ENCODE measurements at places on chromosomes 16 and 17.

DNA sequence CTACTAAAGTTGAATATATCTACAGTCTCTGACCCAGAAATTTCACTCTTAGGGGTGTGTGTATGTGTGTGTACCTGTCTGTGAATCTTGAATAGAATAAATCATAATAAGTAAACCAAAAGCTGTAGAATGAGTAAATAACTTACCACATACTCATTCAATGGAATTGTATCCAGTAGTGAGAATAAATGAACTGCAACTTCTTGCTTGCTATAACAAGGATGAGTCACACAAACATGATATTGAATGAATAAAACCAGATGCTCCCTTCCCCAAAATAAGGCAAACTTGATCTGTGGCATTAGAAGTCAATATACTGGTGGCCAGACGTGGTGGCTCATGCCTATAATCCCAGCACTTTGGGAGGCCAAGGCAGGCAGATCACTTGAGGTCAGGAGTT, 259.8 kb upstream of the MON1B start:
- no peak for DNase-seq

- DNase-seq: no peak
Measured at GRCh38 chr17:39225308-39225958, at the start of gene STAC2. STAC2 (minus strand) TSS chr17:39225945; CDS start chr17:39225502, 443 bp downstream.

GRCh38 chr17:58913971-58914769, 158.5 kb downstream of the PPM1E start:
- no peak for DNase-seq

GRCh38 chr17:8710813-8711212, 33.8 kb downstream of the CCDC42 start:
- no peak for DNase-seq

DNA sequence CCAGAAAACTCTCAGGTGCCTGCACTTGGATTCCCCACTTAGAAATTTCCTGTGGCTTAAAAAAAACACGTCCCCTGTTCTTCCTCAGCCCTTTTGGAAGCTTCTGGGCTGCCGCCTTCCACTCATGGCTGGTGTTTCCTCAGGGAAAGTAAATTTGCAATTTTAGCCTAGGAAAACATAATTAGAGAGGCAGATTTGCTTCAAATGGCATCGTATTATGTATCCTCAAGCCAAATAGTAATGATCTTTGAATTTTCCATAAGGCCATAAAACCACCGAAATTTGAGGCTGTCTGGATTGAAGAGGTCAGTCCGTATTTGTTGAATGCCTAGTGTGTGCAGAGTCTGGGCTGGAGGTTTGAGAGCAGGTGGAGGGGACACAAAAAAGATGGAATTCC, 17.7 kb downstream of the MGAT5B start:
- no peak for DNase-seq

DNA sequence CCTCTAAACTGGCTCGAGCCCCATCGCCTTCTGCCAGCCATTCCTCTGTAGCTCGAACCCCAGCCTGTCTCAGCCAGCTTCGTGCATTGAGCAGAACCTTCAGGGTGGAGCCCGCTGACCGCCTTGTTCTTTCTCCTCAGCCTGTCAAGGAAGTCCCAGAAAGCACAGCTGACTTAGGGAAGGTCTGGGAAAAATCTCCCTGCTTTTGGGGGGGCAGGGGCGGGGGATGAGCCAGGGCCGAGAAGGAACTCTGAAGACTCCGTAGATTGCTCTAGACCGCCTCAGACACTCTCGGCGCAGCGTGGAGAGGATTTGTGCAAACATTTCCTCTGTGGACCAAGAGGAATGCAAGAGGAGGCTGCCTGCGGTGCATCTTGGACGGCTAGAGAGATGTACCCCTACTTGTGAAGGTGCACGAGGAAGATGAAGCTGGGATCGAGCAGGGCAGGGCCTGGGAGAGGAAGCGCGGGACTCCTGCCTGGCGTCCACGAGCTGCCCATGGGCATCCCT, at the start of gene GLP2R:
Gene GLP2R, plus strand, starts transcription at position 284 of the 510 bp plus-strand sequence. Its CDS starts 140 bp downstream, at position 424.
- no peak for DNase-seq

GRCh38 chr17:27206447-27206846, 87.5 kb upstream of the WSB1 start:
- DNase-seq: no peak

DNA sequence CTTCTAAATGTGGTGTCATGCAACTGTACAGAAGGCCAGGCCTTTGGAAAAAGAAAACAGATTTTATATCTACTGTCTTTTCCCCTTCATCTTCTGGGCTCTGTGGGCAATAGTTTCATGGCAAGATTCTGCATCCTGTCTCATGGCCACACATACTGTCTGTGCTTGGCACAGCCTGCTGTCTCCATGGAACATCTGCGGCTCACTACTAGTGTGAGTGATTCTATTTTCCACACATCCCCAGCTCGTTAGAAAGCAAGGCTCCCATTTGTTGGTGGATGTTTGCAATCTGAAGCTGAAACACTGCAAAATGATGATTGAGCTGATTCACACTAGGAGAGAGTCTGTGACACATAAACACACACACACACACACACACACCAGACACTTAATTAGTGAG, 32.4 kb downstream of the CACNG3 start:
- no peak for DNase-seq

DNA sequence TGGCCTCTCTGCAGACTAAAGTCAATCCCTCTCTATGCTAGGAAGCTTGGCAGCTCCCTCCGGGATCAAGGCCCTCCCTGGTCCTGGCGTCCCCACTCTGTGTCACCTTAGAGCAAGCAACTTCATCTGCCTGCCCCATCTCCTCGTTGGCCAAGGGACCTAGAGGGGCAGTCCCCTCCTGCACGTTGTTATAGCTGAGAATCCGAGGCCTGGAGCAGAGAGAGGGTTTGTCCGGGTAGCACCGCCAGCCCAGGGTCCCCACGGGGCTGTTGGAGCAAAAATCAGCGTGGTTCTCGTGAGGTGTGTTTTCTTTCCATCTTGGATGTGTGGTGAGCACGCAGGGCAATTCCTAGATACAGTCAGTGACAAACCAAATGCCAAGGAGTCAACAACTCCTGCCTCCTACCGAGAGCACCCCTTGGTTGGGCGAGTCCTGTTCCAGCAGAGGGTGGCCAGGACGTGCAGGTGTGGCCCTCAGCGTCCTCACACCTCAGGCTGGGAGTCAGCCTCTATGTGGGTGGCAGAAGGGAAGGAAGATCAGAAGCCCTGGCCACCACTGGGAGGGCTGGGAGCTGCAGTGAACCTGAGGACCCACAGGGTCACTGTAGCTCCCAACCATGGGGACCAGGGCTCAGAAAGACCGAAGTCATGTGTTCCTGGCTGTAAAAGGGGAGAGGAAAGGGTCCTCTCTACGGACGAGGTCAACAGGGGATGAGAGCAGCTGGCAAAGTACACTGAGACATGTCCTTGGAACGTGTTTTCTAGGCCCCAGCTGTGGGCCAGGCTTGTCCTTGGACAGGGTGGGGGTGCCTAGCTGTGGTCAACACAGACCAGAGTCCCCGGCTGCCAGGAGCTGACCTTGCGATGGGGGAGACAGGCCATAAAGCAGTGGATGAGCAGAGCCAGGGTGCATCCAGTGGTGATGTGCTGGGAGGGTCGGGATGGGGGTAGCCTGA, 85.6 kb upstream of the CIBAR2 start:
- no peak for DNase-seq

- DNase-seq: no peak
Measured at GRCh38 chr17:39244016-39244599, 18.4 kb upstream of the STAC2 start.

DNA sequence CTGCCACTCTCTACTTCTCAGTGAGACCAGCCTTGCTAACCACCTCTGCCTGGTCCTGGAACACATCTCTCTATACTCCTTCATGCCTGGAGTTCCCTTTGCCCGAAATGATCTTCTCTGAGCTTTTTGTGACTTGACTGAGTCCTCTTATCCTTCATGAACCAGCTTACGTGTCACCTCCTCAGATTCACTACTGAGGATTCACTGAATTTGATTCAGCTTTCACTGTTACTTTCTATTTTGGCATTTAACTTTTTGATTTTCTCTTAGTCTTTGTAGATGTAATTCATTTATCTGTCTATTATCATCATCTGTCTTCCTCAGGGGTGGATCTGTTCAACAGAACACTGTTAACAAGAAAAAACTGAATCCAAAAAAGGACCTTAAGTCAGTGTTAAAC, 95.6 kb downstream of the RPGRIP1L start:
- DNase-seq: no peak

DNA sequence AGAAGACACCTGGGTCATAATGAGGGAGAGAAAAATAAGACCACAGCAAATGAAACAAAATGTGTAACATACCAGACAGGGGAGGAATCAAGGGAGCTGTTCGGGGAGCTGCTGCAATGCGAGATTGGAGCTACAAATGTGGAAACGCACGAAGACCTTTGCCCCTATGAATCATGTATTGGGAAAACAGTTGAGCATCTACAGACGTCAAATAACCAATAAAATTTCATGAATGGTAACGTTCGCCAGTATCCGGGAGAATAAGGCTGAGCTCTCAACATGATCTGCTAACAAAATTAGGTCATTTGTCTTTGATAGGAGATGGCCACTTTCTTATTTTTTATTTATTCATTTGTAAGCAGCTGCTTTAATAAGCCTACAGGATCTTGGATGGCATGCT, 486.2 kb upstream of the RBFOX1 start:
- DNase-seq: no peak

Data from NCI-H187 (cell line).